Stimulated activated CD4-positive, alpha-beta T cell treated with anti-CD3 and anti-CD28 coated beads, Interleukin-12 subunit alpha, Interleukin-12 subunit beta, amount 100 ng/mL, for 4 hours (primary cell): ENCODE measurements at places on chromosomes 11 and 22.

DNA sequence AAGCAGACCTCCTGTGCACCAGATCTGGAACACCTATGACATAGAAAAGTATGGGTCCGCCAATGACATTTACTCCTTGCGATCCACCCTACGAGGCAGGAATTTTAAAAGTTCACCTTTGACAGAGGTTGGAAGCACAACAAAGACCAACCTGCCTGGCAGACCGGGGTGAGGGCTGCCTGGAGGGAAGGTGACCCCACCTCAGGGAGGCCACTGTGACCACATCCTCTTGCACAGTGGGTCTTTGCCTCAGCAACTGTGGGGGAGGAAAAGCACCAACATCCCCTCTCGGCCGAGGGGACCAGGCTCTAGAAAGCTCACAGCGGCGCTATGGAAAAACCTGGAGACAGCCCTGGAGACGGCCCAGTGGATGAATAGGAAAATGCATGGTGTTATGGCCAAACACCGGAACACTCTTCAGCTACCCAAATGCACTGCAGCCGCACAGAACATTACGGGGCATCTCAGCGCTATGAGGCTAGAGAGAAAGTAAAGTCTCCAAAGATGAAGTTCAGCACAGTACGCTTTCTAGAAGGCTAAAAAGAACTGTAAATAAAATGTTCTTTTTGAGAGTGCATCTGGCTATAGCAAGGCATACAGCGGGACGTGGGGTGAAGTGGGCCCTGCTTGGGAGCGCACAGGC, 1.8 kb upstream of the SHISAL1 start:
- DNase-seq = no peak

GRCh38 chr22:38618258-38618657, 37.9 kb downstream of the FAM227A start:
- DNase-seq = no peak

- DNase-seq = no peak
Observed at GRCh38 chr11:11481371-11481770, 128.3 kb upstream of the CSNK2A3 start.

GRCh38 chr22:30491381-30491780, 14.1 kb downstream of the SEC14L4 start:
- DNase-seq = no peak
